ENCODE measurements at places on chromosomes 1 and 21.

- no peak for DNase-seq
Observed at GRCh38 chr21:38948377-38949069, 142.8 kb downstream of the ETS2 start.

- no peak for DNase-seq
Observed at GRCh38 chr21:36436829-36437744, 42.8 kb downstream of the CLDN14 start.

DNA sequence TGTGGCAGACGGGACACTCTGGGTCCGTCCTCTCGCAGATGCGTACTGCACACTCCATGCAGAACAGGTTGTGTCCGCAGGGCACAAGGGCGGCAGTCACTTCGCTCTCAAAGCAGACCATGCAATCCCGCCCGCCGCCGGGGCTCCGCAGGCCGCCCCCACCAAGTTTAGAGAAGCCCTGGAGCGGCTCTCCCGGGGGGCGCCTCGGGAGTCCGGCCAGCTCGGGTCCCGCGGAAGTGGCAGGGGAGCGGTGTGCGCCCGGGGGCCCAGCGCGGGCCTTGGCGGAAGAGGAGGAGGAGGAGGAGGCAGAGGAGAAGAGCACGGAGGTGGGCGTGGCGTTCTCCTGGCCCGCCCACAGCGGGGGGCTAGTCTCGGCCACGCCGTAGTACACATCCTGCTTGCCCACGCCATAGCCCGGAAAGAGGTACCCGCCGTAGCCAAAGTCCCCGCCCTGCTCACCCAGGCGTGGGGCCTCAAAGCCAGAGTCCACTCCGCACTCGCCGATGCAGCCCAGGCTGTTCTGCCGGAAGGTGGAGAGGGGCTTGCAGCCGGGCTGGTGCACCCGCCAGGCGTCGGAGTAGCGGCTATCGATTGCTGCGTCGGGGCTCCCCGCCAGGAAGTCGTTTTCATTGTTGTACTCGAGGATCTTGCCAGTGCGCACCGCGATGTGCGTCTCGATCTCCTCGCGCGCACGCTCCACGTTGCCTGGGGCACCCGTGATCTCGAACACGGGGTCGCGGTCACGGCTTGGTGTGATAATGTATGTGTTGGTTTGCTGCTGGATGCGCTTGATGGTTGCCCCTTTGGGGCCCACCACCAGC is 5.4 kb downstream of the MEX3A start:
- no peak for DNase-seq

GRCh38 chr1:37997256-37998088 is 7.7 kb upstream of the SF3A3 start:
- DNase-seq, result no peak

GRCh38 chr1:1402072-1402900 is 3.2 kb upstream of the CCNL2 start:
- peak; percentile 30 for DNase-seq

DNA sequence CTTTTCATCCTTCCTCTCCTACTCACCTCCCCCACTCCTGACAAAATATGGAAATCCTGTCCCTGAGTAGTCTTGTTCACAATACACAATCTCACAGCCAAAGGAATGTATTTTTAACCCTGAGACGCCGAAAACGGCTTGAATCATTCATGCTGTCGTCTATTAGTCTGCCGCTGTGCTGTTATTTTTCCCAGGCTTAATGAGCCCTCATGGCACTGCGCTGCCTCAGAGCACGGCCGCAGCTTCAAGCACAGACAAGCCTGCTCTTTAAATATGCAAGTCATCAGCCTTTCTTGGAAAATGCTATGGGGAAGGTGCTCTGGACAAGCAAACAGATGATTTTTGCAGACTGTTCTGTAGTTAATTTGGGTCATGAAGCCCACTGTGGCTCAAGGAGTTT is 302.7 kb downstream of the DISC1 start:
- DNase-seq, result peak; percentile 35

DNA sequence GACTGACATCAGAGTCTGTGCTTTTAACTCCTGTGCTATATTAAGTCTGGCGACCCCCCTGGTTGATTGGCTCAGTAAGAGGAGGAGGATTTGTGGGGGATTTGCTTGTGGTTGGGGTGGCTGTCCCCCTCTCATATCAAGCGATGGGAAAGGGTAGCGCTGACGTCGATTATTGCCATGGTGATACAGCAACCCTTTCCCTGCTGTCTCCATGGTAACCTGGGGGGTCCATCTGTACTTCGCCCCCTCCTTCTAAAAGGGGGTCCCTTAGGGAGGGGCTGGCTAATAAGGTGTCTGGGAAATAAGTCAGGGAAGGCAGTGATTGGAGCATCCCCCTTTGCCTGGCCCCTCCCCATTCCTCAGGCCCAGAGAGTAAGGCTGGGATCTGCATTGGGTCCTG is 4.7 kb downstream of the FAM229A start:
- no peak for DNase-seq

GRCh38 chr1:186566140-186566855 is 105.4 kb upstream of the PDC start:
- DNase-seq, result no peak

- no peak for DNase-seq
Observed at GRCh38 chr1:78519446-78519845, 28.7 kb downstream of the PTGFR start.

DNA sequence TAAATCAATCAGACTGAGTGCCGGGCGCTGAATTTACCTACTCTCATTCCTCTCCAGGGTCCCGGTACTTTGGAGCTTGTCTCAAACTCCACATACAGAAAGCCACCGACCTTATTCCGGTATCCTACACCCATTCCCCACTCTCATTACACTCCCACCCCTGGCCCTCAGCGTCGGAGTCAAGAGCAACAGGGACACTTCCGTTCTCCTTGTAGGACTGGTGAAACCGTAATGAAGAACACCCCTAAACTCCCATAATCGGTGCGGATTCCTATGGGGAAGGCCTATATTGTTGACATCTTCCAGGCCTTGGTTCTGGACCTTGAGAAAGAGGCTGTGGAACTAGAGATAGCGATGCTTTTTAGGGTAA is 798 bp downstream of the ZBED6 start:
- peak; percentile 14 for DNase-seq

DNA sequence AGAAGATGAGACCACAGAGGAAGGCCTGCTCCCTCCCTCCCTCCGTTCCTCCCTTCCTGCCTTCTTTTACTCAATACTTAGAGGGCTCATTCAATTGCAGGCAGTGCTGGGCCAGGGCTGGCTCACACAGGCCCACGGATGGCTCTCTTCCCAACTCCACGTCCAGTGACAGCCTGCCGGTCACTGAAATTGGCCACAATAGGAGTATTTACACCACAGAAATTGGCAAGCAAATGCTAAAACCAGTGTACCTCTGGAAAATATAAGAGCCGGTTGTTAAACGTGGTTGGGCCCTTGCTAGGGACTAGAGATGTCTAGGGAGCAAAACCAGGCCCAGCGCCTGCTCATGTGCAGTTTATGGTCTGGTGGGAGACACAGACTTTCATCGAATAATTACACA is 72.4 kb upstream of the TMEM51 start:
- DNase-seq, result no peak

DNA sequence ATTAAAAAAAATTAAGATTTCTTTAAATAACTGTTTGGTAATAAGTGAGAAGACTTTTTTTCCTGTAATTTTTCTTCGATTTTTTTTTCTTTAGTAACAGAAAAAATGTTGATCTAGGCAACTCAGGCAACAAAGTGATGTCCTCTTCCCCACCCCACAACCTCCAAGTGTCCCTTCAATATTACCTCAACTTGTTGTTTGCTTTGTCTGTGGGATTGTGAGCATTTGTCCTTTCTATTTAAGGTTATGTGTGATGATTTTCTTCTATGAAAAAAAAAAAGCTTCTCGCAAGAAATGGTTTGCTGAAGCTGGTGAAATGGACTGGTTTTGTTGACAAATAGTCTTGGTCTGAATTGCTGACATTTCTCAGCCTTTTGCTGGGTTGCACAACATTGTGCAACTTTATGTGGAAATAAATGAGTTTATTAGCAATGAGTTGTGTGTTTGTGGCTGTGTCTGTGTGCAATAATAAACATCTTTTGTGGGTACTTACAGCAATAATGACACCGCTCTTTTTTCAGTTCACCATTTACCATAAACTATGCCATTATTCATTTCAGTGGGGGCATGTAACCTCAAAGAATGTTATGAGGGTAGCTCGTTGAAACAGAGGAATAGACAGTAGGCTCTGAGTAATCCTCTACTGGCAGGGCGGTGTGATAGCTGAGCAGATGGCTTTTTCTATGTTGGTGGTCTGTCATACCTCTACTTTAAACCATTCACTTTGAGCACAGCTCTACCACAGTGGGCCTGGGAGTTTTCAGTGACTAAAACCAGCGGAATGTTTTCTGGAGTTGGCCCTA is 218.4 kb downstream of the HLX start:
- DNase-seq, result no peak

- no peak for DNase-seq
Observed at GRCh38 chr1:10625554-10625953, 150.8 kb downstream of the PEX14 start.

GRCh38 chr1:14968251-14968851 is 185.2 kb upstream of the TMEM51 start:
- DNase-seq, result no peak

GRCh38 chr1:232979558-232979957 is 29.1 kb downstream of the NTPCR start:
- no peak for DNase-seq

- no peak for DNase-seq
Observed at GRCh38 chr1:224127925-224128819, 14.3 kb downstream of the FBXO28 start.

GRCh38 chr1:206710460-206710823 is 25.7 kb downstream of the MAPKAPK2 start:
- no peak for DNase-seq

DNA sequence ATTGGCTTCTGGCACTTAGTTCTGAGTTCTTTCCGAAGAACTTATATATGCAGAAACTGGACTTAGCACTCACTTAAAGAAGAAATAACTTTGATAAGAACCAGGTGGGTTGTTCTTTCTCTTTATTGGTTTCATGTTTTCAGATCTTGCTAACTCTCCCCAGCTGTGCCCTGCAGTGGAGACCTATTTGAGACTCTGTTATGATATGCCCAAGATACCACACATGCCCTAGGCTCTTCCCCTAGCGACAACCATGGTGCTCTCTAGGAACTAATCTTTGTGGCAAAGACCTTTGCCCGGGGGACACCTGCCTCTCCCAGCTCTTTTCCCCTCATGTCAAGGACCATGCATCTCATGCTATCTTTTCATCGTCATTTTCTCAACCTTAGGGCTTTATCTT is 128.8 kb downstream of the PBX1 start:
- no peak for DNase-seq

GRCh38 chr1:5746611-5747425 is 245.4 kb downstream of the NPHP4 start:
- DNase-seq, result no peak

DNA sequence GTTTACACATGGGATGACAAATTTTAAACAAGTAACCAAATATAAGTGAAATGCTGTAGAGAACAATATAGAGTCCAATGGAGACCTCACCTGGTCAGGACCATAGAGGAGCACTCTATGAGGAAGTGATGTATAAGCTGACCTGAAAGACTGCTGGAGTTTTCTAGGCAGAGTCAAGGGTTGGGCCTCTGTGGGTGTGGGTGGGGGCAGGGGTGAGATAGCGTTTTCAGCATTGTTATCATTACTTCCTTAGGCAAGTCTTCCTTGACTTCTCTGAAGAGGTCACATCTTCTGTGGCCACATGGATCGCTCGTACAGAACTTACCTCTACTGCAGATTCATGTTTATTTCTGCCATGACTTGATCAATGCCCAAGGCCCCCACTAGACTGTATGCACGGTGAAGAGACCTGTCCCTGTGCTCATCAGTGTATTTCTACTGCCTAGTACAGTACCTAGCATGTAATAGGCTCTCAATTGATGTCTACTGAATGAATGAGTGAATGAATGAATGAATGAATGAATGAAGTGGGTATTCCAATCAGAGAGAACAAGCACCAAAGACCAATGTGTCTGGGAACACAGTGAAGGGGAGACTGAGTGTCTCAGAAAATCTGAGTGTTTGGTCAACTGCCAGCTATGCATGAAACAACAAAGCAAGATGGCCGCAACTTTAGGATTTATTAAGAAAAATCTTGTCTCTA is 116.5 kb downstream of the RNF220 start:
- no peak for DNase-seq

DNA sequence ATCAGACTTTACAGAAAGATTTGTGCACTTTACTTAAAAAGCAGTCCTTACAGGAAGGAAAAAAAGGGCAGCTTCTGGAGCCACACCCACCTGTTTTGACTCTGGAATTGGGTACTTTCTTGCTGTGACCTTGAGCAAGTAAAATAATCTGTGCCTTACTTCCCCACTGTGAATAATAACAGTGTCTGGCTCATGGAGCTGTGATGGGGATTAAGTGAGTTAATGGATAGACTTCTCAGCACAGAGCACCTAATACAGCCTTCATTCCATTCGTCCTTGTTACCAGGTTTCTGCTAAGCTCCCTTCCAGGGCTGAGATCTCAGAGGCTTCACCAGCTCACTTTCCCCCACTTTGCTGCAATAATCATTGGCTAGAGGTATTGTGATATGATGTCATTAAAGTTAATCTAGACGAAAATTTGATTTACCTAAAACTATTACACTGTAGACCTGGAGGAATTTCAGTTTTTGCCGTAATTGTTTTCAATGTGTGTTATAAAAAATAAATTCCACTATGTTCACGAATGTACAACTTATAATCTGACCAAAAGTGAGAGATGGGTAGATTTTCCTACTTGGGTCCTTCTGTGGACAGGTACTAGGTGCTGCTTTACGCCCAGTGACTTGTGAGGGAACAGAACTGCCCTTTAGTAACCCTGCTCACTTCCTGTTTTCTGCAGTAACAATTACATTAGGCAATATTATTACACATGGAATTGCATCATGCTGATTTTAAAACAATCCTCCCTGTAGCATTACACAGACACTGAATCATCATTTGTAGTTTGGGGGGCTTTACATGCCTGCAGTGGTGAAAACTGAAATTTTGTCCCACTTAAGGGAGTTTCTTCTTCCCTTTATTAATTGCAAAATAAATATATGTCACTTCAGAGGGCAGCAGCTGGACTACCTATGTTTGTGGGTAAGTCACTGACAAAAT is 19.7 kb upstream of the ABCG1 start:
- no peak for DNase-seq

- no peak for DNase-seq
Observed at GRCh38 chr1:188582911-188583532, 1754.3 kb downstream of the PLA2G4A start.

GRCh38 chr1:25544243-25544764 is 898 bp downstream of the LDLRAP1 start:
- DNase-seq, result peak; percentile 50
